ENCODE measurements at places on chromosomes 7 and 10.

DNA sequence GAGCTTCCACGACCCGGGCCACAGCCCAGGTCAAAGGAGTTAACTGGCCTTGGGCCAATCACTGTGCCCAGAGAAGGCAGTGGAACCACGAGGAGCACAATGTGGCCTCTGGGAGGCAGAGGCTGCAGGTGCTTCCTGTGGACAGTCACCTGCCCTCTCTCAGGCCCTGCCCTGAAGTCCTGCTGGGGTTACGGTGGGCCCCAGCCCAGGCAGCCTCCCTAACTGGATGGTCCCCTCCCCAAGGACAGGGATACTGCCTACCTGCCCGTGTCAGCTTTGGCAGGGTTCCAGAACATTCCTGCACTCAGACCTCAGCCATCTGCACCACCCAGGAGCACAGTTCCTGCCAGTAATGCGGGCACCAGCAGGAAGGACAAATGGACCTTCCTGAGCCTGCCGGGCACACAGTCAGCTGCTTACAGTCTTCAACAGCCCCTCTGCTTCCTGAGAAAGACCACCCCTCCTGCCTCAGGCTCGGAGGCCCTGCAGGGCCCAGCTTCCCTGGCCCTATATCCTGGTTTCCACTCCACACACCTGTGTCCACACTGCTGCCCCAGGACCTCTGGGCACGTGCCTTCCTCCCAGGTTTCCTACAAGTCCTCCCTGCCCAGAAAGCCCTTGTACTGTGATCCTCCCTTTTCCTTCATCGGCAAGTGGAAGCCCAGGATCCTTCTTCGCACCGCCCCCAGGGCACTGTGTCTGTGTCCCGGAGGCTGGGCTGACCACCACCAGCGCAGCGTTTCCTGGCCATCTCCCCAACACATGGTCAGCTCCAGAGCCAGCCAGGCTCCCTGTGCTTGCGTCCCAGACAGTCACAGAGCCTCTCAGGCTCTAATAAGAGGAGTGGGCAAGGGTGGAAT is 23.3 kb downstream of the WDR86 start:
- DNase-seq, result no peak

DNA sequence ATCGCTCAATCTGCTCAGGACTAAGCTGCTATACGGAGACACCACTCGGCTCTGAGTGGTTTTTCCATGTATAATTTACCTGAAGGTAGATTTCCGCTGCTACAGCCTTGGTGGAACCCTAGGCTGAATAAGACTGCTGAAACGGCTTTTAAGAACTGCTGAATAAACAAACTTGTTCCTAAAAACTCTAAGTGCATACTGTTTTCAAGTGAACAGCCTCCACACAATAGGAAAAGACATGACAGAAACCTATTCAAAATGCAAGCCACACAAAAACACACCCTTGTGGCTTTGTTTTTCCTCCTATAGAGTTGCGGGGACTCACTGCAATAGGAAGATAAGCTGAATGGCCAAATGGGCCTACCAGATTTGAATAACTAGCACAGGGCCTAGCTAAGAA is 117.2 kb downstream of the UBE2H start:
- no peak for DNase-seq

- DNase-seq, result no peak
Observed at GRCh38 chr7:24216576-24217125, 67.3 kb upstream of the NPY start.

DNA sequence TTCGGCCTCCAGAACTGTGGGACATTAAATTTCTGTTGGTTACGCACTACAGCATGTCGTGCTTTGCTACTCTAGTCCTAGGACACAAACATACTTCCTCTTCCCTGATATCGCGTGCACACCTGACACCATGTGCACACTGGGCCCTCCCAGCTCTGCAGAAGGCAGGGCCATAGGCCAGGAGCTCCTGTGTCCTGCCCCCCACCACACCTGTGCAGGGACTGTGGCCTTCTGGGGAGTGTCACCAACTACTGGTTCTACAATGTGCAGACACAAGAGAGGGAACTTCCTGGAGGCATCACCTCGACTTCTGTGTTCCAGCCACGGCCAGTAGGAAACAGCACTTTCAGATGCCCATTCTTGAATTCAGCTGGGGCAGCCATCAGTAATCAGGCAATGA is 646.4 kb upstream of the MGMT start:
- DNase-seq, result no peak
